ENCODE measurements at places on chromosomes 12 and 14.

GRCh38 chr12:128654468-128654867 is 169.3 kb downstream of the SLC15A4 start:
- no peak for DNase-seq

DNA sequence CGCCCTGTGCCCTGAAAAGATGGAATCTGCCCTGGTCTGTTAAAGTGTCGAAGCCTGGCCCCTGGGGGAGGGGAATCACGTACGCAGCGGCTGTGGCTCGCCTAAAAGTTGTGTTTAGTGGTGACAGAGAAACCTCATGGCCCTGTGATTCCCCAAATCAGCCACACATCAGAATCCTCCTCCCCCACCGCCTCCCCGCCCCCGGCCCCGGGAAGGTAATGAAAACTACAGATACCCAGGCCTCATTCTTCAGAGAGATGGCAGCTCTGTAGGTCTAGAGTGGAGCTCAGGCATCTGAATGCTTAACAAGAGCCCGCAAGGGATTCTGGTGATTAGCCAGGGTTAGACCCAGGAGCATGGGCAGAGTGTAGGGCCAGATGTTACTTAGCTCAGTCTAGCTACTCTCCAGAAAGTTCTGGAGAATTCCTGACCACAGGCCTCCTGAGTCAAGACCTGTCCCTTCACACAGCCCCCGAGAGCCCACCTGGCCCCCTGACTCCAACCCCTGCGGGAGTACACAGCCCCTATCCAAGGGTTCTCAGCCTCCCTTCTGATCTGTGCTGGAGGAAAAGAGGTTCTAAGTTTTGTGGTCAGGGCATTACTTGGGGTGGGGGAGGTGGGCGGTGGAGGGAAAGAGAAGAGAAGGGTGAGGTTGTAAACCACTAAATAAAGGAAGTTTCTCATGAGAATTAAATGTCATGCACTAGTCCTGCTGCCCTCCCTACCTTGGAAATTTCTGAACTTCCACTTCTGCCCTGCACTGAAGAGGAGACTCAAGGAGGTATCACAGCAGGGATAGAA is 114.8 kb downstream of the PLXNC1 start:
- DNase-seq: no peak

DNA sequence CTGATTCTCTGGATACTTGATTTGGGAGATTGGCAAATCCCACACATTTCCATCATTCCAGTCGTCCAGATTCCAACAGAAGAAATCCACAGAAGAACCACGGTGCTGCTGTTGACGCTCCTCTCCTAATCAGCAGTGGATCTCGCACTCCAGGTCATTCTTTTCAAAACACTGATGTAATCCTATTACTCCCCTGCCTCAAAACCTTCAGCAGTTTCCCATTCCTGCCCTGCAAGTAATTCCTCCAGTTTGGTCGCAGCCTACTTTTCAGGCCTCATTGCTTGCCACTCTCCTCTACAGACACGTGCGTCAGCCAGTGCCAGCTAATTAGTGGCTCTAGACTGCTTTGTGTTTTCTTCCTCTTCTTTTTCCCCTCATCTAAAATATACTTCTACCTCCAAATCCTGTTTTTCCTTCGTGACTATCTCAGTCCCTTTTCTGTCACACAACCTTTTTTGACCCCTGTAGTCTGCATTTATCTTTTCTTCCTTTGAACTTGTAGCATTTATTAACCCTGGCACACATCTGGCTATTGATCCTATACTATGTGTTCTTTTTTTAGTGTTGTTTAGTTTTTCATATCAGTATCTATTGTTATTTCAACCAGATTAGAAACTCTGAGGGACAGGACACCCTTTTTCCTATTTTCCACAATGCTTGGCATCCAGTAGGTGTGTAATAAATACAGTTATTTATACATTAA is 36.8 kb downstream of the PRORP start:
- no peak for DNase-seq

DNA sequence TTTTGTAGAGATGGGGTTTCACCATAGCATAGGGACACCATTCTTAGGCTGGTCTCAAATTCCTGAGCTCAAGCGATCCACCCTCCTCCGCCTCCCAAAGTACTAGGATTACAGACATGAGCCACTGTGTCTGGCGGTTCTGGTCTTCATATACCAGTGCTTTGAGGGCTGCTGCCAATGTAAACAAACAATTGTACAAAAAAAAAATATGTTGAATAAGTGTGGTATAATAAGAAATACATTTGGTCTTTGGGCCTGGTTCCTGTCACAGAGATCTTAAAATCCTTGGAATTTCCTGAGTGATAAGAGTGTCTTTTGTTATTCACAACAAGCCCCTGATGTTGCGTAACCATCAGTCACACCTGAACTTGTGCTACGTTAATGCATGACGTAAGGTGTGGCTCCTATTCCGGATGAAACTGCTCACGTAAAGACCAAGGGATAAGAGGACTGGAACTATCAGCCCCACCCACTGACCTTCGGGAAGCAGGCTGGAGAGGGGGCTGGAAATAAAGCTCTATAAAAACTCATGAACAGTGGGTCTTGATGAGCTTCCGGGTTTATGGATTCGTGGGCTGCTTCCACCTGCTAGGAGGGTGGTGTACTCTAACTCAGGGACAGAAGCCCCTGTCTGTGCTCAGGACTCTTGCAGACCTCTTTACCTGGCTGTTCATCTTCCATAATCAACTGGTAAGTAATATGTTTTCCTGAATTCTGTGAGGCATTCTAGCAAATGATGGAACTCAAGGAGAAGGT is 16.5 kb upstream of the RIMKLB start:
- no peak for DNase-seq

- DNase-seq: no peak
These were observed 26.2 kb downstream of the PRKAB1 start for GRCh38 chr12:119694111-119694510.

DNA sequence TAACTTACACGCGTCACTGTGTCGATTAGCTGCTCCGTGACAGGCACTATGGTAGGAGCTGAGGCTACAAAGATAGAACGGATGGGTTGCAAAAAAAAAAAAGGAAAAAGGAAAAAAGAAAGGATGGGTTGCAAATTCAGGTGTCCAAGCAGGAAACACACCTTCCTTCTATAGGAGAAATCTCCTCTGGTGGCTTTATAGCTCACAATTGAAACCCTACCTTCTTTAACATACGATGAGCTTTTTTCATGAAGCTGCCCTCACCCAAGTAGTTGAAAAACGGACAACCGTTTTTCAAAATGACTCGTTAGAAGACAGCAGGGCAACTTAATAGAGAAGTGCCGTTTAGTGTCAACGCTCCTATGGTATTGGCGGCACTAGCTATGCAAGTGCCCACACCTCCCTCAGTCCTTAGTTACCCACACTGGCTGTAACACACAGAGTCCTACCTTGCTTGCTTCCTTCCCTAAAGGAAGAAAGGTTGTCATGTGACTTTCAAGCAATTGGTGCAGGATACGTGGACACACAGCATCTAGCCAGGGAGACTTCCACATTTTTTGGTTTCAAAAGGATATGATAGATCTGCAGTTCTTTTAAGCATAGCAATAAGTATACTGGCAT is 682 bp upstream of the TRIP11 start:
- peak; percentile 31 for DNase-seq

DNA sequence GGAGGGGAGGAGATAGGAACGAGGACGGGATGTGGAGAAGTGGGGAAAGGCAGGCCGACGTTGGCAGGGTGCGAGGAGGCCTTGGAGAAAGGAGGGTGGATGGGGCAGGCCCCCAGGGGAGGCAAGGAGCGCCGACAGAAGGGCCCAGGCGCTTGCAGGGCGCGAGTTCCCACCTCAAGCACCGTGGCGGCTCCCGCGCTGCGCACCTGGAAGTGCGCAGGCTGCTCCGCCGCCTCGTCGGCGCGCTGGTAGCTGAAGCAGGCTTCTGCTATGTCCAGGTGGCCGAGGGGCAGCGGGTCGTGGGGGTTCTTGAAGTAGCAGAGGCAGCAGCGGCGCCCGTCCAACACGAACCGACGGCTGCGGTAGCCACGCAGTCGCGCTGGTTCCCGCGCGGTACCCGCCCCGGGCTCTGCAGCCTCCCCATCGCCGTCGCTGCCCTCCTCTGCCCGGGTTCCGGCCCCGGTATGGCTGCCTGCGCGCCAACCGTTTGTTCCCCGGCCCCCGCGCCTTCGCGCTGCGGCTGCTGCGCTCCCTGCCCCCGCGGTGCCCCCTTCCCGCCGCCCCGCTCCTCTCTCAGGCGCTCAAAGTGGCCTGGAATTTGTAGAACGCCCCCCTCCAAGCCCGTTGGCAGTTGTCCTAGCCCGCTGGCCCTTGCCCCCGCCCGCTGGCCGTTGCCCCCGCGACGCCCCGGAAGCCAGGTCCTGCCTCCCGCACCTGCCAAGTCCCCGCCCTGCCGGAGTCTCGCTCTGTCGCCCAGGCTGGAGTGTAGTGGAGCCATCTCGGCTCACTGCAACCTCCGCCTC is 1.1 kb upstream of the ACTR6 start:
- DNase-seq: peak; percentile 90

DNA sequence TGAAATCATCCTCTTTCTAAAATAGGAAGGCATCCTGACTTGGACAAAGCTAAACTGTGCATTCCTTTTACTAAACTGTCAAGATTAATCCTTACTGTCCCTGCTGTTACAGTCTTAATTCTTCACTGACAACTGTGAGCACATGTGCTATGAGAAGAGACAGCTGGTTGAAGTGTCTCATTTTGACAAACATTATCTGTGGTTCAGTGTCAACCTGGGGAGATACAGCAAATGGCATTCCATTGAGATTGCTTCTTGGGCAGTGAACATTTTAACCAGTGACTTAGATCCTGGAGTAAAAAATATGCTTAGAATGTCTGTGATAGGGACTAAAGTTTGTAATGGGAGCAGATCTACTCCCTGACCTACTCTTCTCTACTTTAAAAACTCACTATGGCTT is 552.6 kb upstream of the ATP2B1 start:
- no peak for DNase-seq

DNA sequence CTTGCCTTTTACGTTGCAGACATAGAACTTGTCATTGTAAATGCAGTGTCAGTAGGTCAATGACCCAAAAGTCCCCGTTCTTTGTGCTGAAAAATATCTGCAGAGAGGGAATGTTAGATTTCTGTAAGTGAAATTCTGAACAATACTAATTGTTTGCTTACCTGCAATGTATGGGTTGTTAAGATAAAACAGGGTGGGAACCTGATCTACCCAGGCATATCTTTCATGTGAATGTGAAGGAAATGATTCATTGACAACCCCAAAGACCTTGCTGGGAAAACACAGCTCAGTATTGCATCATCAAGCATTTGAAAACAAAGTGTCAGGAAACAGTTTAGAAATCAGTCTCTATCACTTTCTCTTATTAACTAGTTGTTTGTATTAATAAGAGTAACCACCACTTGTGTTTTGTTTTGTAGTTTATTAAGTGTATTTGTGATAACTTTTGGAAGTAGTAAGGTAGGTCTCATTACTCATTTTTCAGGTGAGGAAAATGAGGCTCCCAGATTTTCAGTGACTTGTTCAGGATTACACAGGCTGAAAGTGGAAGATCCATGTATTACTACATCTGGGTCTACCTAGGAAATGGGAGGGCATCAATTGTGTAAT is 57.9 kb upstream of the SLC38A2 start:
- no peak for DNase-seq

DNA sequence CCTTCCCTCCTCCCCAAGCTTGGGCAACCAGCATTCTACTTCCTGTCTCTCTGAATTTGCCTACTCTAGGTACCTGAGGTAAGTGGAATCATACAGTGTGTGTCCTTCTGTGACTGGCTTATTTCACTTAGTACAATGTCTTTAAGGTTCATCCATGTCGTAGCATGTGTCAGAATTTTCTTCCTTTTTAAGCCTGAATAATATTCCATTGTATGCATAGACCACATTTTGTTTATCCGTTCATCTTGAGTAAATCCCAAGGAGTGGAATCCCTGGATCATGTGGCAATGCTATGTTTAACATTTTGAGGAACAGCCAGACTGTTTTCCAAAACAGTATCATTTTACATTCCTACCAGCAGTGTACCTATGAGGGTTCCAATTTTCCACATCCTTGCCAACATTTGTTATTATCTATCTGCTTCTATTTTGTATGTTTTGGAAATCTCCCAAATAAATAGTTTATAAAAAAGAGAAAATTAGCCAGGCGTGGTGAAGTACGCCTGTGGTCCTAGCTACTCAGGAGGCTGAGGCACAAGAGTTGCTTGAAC is 12.4 kb downstream of the HSP90AA1 start:
- DNase-seq: no peak

DNA sequence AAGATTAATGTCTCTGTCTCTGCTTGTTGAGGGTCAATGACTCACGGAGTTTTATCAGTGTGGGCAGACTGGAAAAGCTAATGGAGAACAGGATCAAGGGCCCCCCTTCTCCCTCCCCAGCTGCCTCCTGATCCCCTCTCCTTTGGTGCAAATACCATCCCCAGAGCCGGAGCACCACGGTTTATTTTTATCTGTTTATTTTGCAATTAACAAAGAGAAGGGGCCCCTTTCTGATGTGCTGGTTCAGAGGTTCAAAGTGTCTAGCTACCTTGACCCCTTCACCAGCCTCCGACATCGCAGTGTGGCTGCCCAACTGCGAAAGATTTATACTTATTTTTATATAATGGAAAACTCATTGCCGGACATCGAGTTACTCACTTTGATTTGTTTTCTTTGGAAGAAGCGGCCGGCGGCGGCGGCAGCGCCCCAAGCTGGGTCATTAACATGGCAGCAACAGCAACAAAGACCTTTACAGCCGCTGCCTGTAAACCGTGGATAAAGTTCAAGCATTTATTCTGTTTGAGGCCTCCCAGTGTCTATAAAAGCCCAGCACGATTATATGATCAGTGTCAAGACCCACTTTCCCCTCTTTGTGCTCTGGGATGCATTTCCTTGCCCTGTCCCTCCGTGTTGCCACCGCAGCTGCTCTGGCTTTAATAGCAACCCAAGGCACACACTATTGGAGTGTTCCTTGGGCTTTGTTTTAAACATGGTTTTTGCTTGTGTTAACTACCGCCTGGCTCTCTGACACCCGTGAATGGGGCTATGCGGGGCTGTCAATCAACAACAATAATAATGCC is 47.4 kb upstream of the PARP11 start:
- no peak for DNase-seq

DNA sequence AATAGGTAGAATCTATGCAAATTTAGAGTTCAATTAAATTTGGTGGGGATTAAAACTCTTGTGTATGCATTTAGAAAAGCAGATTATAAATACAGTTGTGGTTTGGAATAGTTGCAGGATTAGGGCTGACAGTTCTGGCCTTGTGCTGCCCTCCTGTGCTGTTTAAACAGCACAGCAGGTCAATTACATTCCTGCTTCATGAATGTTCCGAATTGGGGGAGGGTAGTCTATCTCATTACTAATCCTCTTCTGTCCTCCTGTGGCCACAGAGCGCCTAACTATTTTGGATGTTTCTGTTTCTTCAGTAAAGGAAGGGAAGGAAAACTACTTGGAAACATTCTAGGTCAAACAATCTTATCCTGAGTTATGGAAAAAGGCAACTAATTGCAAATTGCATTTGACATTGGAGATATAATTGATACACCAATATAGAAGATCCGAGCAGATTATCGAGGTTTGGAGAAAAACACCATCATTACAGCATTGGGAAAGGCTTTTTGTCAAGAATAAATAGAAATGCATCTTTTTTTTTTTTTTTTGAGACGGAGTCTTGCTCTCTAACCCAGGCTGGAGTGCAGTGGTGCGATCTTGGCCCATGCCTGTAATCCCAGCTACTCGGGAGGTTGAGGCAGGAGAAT is 8.7 kb upstream of the GPR19 start:
- peak; percentile 63 for DNase-seq

All from left colon (tissue), 2 donors.